ENCODE measurements at places on chromosomes 1 and 21. TPM values are rescaled to one million over a fixed set of nuclear protein-coding genes. Genes with fewer than 3 reads are reported as not detected.

GRCh38 chr1:17963513-17963912 is 144.1 kb upstream of the IGSF21 start:
- no peak for DNase-seq

DNA sequence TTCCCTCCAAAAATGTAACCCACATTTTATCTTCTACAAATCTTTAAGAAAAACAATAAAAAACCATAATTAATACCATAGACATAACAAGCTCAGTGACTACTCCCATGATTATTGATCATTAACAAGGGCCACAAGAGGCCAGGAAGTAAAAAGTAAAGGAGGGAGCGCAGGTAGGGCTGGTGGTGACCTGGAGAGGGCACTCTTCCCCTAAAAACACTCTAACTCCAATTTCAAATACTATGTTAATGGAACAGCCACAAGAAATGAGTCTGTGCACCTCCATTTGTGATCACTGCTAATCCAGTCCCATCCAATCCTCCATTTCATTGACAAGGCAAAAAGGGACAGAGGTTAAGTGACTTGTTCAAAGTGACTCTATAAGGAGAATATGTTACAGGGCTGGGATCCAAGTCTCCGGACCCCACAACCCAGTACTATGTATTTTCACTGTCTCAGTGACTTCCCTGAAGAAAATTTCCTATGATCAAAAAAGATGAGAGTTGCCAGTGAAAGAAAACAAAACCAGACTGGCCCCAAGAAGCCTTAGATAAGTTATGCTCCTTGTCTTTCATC is 41.2 kb upstream of the CFAP298 start:
- no peak for DNase-seq

DNA sequence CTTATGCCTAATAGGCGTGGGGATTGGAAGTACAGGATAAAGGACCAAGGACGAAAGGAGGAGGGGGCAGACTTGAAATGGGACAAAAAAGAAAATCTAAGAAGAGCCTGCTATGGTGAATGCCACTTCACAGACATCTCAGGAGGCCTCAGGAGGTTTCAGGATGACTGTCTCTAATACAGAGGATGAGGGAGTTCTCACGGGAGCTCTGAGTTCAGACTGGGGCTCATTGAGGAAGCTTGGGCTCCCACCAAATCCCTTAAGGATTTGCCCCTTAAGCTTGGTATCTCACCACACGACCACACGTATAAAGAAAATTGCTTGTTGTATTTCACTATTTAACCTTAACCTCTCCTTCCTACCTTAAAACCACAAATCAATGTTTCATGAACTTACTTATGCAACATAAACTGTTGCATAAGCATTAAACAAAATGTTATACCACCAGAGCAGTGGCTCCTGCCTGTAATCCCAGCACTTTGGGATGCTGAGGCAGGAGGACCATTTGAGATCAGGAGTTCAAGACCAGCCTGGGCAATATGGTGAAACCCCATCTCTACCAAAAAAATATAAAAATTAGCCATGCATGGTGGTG is 12.4 kb downstream of the SLC30A1 start:
- DNase-seq: no peak

- no peak for DNase-seq
Measured at GRCh38 chr21:40696246-40696645, 150.7 kb downstream of the DSCAM start.

- DNase-seq: no peak
Measured at GRCh38 chr1:52139817-52140540, 1.9 kb upstream of the ZFYVE9 start.

GRCh38 chr1:10515301-10515975 is 40.7 kb downstream of the PEX14 start:
- DNase-seq: peak; percentile 65

DNA sequence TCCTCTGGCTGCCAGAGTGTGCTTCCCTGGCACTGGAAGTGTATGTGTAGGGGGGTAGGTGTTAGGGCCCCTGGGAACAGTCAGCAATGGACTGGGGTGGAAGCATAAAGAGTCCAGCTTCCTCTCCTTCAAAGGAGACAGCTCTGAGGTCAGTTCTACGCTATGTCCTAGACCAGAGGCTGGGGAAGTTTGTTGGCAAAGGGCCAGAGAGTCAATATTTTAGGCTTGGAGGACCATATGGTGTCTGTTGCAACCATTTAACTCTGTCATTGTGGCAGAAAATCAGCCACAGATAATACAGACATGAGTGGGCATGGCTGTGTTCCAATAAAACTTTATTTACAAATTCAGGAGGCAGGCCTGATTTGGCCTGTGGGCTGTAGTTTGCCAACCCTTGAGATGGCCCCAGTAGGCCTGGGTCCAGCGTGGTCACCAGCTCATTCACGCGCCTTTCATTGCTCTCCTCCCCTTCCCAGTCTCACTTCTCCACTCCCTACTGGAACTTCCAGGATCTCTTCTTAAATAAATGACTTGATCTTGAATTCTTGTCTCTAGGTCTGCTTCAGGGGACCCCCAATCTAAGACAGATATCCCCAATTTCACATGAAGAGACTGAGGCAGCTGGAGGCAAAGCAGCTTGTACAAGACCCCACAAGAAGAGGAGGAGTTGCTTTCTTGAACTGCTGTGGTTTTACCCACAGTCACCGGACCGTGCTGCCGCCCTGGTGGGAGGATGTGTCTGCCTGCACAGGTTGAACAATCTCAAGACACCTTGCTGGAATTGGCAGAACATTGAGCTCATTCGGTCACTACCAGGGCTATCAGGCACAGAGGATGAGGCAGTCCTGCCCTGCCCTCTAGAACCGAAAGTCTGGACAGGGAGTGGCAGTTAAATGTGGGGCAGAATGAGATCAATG is 162.4 kb upstream of the POU3F1 start:
- DNase-seq: no peak

DNA sequence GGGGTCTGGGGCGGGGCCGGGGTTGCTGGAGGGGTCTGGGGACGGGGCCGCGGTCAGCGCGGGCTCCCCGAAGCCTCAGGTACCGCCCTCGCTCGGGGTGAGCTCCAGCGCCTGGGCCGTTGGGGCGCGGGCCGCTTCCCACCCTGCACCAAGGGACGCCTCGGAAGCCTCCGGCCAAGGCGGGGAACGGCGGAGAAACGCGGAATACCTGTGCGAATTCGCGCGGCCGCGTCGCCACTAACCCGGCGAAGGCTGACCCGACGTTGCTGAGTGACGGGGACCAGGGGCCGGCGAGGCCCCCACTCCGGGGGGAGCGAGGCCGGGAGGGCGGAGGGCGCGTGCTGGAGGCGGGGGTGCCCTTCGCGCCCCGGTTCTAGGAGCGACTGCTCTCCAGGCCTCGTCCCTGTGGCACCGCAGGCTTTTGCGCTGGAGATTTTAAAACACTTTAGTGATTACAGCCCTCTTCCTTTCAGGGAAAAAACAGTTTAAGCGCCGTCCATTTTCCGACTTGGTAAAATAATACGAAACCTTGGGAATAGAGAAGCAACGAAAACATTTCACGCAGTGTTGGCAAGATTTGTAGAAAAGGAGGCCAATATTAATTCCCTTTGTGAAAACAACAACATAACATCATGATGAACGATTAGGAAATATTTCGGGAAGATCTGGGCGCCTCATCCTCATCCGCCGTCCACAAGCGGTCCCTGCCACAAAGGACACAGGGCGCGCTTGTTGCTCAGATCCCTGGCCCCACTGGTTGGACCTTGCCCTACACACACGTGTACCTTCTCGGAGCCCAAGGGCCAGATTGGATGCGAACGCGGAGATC is 971 bp upstream of the GNG4 start:
- DNase-seq: no peak

DNA sequence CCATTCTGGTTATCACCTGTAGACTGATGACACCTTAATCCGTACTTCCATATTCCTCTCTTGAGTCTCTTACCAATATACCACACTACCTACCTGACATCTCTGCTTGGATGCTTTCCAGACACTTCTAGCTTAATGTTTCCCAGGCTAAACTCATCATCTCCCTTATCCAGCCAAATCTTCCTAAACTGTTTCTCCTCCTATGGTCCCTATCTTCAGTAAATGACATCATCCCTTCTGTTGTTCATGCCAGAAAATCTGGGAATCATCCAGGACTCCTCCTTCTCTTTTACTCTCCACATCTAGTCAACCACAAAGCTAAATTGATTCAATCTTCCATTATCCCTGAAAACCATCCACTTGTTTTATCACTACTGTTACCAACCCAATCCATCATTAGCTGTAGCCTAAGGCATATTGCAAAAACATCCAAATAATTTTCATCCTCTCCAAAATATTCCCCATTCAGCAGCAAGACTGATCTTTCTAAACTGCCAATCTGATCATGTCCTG is 464.1 kb upstream of the BEND5 start:
- DNase-seq: no peak

DNA sequence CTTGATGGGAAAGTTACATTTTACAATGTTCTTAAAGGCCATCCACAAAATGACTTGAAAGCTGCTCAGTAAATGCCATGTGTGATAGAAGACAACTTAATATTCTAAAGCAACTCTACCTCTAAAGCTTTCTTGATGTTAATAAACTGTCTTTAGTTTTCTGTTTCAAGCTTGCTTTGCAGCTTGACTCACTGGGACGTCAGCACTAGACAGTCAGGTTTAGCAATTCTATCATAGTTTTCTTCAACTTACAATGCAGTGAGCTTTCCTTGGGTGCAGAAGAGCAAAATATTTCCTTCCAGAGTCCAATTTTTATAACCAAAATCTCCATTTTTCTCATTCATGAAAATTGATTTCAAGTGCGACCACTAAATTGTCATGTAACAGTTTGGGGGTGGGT is 273.1 kb downstream of the NTNG1 start:
- DNase-seq: no peak

GRCh38 chr21:36730291-36731281 is 31.7 kb downstream of the SIM2 start:
- DNase-seq: no peak

GRCh38 chr1:236151739-236152424 is 9.5 kb downstream of the GPR137B start:
- DNase-seq: peak; percentile 4

GRCh38 chr1:202145068-202145743 is 669 bp upstream of the ARL8A start:
- DNase-seq: no peak

DNA sequence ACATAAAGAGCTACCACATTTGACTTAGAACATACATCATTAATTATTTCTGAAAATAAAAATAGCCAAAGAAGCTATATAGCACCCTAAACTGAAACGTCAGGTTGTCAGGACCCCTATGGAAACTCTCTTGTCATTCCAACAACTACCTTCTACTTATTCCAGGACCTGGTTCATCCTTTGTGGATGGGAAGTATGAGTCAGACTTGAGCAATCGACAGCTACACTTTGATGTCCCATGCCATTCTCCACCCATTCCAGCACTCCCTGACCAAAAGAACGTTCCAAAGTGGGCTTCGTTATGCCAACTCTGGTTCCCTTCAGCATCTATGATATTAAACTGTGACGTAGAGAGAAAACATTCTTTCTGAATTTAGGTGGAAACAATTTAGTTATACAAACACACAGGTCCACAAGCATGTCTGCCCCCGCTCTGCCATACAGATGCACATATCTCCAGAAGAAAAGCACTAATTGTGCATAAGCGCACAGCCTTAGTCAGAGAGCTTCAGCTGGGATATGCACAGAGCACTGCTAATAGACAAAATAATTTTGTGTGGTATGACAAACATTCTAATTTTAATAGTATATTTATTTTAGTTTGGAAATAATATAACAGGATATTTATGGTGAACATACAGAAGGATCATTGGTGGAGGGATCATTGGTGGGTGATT is 723.1 kb upstream of the B3GALT2 start:
- DNase-seq: no peak

The ENO1 gene
- total RNA-seq: 688 TPM

The CD1B gene
- not detected for total RNA-seq

The MRPL20 gene
- 70.2 TPM for total RNA-seq

The GPR153 gene
- 17.0 TPM for total RNA-seq

The UBL4B gene
- total RNA-seq: not detected

The PTGER3 gene
- 40.0 TPM for total RNA-seq

The SDHC gene
- 103 TPM for total RNA-seq

The MNDA gene
- 11.3 TPM for total RNA-seq
